ENCODE measurements at places on chromosomes 7 and 10.

DNA sequence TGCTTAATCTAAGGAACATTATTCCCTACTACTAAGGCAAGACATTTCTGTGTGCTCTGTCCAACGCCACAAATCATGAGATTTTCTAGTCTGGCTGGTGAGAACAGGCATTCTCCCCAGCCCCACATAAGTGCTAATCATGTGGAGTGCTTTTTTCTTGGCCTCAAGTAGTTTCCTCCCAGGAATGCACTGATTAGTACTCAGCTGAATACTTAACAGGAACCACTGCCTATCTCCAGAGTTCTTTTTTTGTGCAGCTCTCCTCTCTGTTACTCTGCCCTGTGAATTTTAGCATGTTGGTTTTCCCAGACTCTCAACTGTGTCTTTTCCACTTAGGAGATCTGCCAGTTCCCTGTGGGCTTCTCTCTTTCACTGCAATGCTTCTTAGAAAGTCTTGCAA is 1098.5 kb upstream of the LRRTM3 start:
- DNase-seq = no peak

- DNase-seq = peak; percentile 77
Observed at GRCh38 chr10:69895759-69896158, 94.1 kb downstream of the COL13A1 start.

GRCh38 chr10:66550351-66550750 is 375.5 kb upstream of the LRRTM3 start:
- no peak for DNase-seq

DNA sequence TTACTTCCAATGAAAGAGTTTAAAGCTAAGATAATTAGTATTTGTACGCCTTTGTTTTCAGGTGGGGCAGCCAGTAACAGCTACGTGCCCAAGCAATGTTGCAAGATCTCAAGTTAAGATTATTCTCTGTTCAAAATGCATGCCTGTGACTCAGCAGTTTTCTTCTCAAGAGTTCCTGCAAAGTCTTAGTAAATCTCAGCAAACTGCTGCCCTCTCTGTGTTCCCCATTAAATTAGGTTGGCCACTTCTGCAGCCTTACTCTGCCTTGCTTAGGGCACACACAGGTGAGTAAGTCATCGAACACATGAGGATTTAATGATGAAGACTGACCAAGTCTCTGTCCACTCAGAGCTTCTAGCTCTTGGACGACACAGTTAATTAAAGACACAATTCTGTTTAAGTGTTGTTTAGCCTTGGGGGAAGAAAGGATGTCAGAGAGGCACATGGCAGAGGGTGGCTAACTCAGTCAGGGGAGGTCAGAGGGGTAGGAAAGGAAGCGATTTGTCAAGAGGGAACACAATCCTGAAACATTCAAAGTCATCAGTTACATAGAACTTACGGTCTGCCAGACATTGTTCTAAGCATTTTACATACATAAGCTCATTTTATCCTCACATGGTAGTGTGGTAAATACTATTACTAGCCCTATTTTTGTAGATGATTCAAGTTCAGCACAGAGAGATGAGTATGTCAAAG is 20.2 kb upstream of the SLC35G1 start:
- DNase-seq = no peak

DNA sequence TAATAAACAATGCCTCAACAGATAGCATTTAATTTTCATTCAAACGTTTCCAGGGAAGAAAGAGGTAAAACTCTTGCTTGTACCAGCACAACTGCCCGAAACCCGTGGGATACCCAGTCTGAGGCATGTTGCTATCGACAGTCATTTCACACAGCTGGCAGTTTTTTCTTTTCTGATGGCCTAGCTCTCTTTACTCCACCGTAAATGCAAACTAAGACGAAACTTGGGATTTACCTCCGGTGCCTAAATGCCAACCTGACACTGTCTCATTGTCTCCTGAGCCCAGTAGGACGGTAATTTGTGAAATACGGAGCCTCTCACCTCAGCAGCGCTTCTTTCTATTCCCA is 143.5 kb downstream of the PRPF18 start:
- DNase-seq = no peak

- no peak for DNase-seq
Observed at GRCh38 chr10:73408061-73408460, 5.8 kb downstream of the ANXA7 start.

DNA sequence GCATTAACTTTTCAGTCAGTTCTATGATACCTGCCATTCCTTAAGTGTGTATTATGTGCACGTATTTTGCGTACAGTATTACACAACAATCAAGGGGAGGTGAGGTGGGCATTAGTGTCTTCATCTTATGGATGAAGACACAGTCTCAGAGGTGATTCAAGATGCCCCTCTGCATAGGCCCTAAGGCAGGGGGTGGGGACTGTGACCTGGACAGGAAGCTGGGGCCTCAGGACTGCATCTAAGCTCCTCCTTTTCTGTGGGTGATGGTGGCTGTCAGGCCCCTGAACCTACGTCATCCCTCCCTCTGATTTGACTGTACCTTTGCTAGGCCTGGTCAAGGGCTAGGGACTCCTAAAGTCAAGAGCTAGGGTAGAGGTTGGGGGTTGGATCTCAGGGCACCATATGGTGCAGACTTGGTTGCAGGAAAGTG is 38.9 kb downstream of the HK1 start:
- DNase-seq = no peak

GRCh38 chr7:128202287-128202957 is 38.7 kb upstream of the LEP start:
- DNase-seq = no peak

GRCh38 chr10:62842983-62843382 is 26.8 kb upstream of the EGR2 start:
- no peak for DNase-seq

DNA sequence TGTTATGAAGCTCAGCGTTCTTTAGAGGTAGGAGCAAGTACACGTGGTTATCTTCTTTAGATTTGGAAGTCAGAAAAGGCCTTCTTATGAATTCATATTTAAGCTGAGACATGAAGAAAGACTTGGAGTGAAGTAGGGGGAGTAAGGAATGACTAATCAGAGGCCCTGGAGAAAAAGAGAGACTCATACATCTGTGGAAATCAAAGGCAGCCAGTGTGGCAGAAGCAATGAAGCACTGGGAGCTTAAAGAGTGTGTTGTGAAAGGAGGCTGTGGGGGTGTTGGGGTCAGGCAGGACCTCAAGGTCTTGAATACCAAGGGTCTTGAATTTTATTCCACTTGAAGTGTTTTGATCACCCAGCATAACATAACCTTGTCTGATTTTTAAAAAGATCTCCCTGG is 35.7 kb upstream of the FGL2 start:
- no peak for DNase-seq

DNA sequence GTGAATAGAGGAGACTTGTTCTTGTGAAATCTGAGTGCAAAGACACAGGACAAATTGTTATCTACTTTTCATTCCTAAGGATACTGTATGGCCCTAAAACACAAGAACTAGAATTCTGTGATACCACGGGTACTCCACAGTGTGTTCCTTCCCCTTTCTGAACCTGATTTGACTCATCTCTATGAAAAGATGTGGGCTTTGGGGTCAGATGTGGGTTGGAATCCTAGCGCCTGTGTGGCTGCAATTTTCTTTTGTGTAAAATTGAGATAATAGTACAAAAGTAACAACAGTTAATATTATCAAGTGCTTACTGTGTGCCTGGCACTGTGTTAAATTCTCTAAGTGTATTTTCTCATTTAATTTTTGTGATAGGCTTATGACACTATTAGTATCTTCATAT is 8.1 kb downstream of the SRGN start:
- DNase-seq = no peak

GRCh38 chr10:123689880-123690279 is 23.7 kb downstream of the GPR26 start:
- no peak for DNase-seq

DNA sequence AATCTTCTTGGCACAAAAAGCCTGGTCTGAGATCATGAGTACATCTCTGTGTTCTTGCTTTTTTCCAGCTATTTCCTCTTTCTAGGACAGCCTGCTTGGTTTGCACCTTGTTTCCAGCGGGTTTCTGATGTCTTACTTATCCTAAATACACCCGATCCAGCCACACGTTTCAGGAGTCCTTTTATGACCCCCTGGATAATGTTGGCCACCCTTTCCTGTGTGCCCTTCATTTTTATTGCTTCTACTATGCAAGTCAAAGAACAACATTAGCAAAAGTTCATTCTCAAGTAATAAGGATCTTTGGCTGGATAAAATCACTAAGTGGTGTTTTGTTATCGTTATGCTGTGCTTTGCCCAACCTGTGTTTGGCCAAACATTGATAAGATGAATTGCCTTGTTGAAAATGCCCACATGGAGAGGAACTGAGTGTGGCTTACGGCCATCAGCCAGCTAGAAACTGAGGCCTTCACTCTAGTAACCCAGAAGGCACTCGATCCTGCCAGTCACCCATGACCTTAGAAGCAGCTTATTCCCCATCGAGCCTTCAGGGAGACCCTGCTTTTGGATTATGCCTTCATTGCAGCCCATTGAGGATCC is 28.7 kb upstream of the AKR1C1 start:
- DNase-seq = no peak

- DNase-seq = no peak
Observed at GRCh38 chr7:69739190-69739589, 140.9 kb downstream of the AUTS2 start.

DNA sequence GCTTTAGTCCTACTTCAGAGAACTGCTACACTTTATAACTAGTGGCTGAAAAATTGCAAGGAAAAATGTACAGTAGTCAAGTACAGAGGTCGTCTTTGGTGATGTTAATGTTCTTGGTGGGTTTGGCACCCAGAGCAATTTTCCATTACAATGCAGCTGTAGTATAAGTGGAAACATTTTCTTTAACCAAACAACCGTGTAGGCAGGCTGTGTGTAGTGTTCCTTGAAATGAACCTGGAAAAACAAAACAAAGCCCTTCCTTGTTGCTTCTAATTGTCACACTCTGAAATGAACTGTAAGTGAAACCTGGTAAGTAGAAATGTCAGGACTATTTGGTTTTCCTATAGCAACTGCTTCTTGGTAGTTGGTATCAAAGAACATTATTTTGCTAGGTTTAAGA is 256.9 kb downstream of the MDFIC start:
- no peak for DNase-seq

- DNase-seq = no peak
Observed at GRCh38 chr7:85737426-85737825, 550.6 kb upstream of the SEMA3D start.

DNA sequence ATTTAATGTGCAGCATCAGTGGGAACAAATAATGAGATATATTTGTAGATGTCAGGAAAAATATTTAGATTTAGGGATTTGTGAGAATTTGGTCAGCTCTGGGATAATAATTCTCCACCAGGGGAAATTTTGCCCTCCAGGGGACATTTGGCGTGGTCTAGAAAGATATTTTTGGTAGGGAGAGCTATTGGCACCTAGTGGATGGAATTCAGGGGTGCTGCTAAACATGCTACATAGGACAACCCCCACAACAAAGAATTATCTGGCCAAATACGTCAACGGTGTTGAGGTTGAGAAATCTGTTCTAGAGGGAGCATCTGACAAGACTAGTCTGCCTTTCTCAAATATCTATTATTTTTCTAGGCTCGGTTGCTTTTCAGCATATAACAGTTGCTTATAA is 2.1 kb downstream of the ADK start:
- no peak for DNase-seq

DNA sequence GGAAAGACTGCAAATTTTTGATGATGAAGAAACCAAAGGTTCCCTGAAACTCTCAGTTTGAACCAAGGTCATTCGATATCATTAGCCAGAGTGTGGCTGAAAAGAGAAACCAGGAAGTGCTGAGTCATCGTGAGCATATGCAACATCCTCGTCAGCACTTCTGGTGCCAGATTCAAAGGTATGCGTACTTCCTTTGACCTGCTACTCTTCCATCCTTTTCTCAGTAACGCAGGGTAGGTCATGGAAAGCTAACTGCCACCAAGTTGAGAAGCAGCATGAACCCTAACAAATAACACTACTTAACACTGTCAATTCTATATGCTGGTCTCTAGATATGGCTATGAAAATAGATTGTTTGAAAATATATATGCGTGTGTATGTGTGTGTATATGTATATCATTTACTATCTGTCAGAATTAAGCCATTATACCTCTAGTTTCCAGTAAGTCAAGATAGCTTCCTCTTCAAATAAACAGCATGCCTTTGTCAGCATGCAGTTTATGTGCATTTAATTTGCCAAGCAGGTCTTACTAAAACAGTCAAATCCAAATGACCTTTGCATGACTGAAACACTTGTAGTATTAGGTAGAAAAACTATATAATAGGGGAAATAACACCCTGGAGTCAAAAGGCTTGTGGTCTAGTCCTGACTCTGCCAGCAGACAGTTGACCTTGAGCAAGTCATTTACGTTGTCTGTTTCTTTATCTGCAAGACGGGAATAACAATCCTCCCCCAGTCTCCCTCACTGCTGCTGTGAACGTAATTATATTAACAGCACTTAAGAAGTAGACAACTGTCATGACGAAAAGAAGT is 26.4 kb downstream of the CDK6 start:
- peak; percentile 89 for DNase-seq

DNA sequence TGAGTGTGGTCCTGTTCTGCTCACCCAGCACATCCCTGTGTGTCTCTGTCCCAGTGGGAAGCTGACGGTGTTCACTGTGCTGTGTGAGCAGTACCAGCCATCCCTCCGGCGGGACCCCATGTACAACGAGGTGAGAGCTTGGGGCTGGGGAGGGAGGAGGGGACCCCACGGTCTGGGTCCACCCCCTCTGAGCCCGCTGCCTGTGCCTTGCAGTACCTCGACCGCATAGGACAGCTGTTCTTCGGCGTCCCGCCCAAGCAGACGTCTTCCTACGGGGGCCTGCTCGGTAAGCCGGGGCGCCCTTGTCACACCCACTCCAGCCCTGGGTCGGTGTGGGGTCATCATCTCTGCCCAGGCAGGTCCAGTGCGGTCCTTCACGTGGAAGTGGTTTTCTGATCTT is 17.3 kb downstream of the GET4 start:
- DNase-seq = no peak

DNA sequence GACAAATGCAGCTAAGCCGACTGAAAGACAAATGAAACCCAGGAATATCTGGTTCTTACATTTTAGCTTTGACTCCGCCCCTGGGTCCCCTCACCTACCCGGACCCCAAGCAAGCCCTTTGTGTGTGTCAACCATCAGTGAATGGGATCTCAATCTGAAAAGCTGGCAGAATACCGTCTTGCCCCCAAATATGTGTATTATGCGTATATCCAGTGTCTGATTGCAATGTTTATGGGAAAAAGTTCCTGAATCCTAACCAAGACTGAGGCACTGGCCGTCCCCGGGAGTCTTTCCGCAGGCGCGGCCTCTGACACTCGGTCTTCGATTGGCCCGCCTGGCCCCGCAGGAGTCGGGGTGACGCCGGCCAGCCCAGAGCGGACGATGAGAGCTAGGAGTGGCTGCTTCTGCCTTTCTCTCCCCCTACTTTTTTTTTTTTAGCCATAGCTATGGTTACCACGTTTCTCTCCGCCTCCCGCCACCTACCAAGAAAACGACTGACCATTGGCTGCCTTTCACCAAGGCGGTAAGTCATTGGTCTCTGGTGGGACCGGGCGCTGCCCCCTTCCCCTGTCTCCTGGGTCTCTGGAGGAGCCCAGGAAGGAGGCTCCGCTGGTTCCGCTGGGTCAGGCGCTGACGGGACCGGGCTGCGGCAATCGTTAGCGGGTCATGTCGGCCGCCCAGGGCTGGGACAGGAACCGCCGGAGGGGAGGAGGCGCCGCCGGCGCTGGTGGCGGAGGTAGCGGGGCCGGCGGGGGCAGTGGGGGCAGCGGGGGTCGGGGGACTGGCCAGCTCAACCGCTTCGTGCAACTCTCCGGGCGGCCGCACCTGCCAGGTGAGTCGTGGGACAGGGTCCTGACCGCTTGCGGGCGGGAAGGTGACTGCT is at the start of gene KLHDC10:
KLHDC10 (plus strand) TSS at position 557 of the 883 bp plus-strand sequence; CDS start at position 667, 110 bp downstream.
- peak; percentile 98 for DNase-seq

- DNase-seq = no peak
Observed at GRCh38 chr10:112115781-112116385, 67.7 kb downstream of the GPAM start.

All from fibroblast of skin of left quadriceps (primary cell).